ENCODE measurements at places on chromosomes 11 and 22. TPM values are rescaled to one million over a fixed set of nuclear protein-coding genes. Genes with fewer than 3 reads are reported as not detected.
A peak's percentile ranks its signal among the peaks of the same experiment; 100 is the strongest.

GRCh38 chr22:31629741-31630184 lies 32.3 kb downstream of the PISD start:
- DNase-seq: no peak

DNA sequence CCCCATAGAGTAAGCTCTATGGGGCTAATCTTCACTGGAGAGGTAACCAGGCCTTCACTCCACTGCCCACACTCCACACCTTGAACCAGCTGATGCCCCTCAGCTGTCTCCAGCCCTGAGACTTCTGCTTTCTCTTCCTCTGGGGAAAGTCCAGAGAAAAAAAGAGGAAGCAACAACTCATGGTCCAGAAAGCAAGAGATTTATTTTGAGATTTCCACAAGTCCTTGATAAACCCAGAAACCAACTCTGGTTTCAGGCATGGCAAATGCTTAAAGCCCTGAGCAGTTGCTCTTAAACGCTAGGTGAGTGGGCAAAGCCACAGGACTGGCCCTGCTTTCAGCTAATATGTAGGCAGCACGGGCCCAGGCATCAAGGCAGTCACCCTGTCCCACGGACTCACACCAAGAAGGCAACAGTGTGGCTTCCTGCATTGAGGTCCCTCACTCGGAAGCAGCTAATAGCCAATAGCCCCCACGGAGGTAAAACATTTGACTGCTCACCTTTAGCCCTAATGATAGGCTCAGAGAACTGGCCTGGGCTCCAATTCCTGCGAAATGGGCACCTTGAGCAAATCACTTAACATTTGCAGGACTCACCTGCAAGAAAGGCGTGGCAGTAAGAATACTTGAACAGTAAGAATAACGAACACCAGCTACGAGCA lies 4.3 kb downstream of the CYB561A3 start:
- no peak for DNase-seq

GRCh38 chr22:19174106-19175025 lies 4.2 kb downstream of the SLC25A1 start:
- DNase-seq: no peak

GRCh38 chr11:126186025-126186698 lies 25.3 kb downstream of the RPUSD4 start:
- no peak for DNase-seq

Gene PIWIL4
- total RNA-seq: 10.2 TPM

DNA sequence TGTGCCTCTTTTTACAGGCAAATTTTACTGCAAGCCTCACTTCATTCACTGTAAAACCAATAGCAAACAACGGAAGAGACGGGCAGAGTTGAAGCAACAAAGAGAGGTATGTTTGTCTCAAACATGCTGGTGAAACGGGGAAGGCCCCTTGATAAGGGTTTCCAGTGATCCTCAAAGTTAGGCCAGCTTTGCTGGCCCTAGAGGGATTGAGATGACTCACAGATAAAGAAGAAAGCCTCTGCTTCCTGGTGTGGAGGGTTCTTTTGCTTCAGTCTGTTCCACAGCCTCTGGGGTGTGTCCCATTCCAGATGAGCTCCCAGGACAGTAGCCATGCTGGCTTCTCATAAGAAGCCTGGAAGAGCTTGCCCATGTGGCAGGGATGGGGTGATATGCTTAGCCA lies 118.9 kb upstream of the PARVA start:
- peak; percentile 45 for DNase-seq

GRCh38 chr22:39598017-39598965 lies 27.7 kb downstream of the CACNA1I start:
- peak; percentile 79 for DNase-seq

All from K562 (cell line).